ENCODE measurements at places on chromosomes 2 and 18. TPM values are rescaled to one million over a fixed set of nuclear protein-coding genes. Genes with fewer than 3 reads are reported as not detected.

FSHR gene
- not detected for total RNA-seq

FOXD4L1 gene
- total RNA-seq: 0.64 TPM

PLA2R1 gene
- total RNA-seq: 2.6 TPM

TRIM54 gene
- total RNA-seq: 0.48 TPM

TUBA3E gene
- not detected for total RNA-seq
